ENCODE measurements at places on chromosomes 1 and 21.

GRCh38 chr1:54835131-54835898 lies 34.2 kb upstream of the TTC22 start:
- no peak for DNase-seq

- DNase-seq: no peak
Measured at GRCh38 chr21:46562472-46562871, 42.4 kb downstream of the S100B start.

DNA sequence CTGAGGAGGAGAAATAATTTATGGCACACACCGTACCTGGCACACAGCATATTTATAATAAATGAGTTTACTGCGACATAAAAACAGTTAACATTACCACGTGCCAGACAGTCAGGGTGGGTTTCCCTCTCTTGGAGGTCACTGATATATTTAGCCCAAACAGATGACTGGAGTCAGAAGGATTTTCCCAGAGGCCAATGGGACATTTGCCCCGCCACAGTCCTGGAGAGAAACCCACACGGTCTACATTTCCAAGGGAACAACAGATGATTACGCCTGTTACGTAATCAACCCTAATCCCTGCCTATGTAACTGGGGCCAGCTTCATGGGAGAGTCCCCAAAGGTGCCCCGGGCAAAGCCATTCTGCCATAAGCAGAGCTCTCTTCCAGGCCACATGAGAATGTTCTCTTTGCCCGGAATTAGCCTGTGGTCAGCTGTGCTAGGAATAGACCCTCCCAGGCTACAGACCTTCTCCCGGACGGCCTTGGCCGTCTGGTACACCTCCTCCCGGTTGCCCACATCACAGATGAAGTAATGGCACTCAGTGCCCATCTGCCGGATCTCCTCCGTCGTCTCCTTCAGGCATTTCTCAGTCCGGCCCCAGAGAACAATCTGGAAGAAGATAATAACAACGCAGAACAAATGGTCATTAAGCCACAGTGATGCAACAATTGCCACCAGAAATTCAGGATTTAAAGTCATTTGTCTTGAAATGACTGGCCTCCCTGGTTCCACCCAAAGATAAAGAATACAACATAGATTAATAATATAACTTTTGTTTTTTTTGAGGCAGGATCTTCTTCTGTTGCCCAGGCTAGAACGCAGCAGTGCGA lies 37.7 kb downstream of the DHRS3 start:
- DNase-seq: no peak

- no peak for DNase-seq
Measured at GRCh38 chr21:36719614-36720013, 20.7 kb downstream of the SIM2 start.

GRCh38 chr1:154265586-154265985 lies 6.8 kb upstream of the HAX1 start:
- no peak for DNase-seq

DNA sequence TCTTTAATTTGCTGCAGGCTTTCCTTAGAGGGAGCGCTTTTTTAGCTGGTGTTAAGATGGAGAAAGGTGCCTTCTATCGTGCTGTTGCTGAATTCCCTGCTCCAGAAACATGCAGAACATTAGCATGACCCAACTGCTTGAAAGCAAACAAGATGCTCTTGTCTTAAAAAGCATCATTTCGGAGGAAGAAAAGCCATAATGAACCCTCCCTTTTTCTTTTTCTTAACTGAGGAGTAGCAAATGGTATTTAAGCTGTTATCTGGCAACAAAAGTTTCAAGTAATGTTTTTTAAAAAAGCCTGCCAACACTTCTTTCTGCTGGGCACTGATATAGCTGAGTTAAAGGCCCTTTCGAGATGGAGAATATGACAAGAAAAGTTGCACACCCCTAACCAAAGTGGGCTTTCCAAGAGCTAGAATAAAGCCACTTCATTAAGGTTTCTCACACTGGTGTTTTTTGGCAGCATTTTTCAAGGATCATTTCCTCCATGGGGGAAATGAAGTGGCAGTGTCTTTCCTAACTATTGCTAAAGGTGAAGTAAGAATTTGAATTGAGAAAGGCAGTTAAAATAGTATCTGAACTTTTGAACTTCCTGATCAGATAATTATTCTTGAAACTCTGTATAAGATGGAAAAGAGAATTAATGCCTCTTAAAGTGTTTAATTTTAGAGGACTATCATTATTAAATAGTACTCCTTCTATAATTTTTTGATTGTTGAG lies 38.8 kb downstream of the ST6GALNAC5 start:
- DNase-seq: no peak

DNA sequence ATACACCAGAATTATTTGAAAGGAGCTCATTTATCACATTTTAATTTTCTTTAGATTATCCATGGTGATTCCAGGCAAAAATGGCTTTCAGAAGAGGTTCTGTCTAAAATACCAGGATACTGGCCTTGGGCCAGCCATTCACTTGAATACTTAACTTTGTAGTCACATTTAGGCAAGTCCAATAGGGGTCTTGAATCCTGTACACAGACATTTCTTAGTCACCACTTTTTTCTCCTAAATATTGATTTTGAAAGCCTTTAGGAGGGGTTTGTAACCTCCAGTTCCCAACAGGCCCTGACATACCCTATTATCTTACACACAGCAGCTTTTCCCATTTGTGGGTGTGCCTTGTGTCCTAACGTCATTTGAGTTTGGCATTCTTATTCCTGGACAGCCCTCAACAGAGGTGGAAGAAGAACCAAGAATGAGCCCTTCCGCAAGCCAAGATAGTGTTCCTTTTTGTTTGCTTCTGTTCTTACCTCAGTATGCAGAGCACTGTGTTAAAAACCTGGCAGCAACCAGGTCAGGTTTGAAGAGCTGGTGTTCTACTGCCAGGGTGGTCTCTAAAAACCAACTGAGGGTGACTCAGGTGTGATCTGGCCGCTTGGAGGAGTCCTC lies 19.5 kb downstream of the MAP3K7CL start:
- no peak for DNase-seq

- no peak for DNase-seq
Measured at GRCh38 chr1:227362039-227362438, 43.7 kb upstream of the CDC42BPA start.

- no peak for DNase-seq
Measured at GRCh38 chr1:154337253-154337894, 12.0 kb downstream of the ATP8B2 start.

DNA sequence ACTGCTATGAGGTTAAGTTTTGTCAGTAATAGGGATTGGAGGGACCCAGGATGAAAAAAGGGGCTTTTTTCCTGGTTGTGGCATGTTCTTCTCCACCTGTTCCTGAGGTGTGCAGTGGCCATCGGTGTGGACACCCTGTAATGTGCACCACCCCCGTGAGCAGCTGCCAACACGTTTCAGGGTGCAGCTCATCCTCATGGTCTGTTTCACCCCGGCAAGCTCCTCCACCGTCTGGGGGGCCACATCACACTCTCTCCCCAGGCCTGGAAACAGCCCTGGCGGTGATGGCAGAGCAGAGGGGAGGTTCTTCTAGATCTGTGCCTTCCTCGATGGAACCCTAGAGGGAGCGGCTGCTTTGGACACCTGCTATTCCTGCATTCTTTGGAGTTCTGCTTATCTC lies 435.4 kb downstream of the MATN1 start:
- no peak for DNase-seq

DNA sequence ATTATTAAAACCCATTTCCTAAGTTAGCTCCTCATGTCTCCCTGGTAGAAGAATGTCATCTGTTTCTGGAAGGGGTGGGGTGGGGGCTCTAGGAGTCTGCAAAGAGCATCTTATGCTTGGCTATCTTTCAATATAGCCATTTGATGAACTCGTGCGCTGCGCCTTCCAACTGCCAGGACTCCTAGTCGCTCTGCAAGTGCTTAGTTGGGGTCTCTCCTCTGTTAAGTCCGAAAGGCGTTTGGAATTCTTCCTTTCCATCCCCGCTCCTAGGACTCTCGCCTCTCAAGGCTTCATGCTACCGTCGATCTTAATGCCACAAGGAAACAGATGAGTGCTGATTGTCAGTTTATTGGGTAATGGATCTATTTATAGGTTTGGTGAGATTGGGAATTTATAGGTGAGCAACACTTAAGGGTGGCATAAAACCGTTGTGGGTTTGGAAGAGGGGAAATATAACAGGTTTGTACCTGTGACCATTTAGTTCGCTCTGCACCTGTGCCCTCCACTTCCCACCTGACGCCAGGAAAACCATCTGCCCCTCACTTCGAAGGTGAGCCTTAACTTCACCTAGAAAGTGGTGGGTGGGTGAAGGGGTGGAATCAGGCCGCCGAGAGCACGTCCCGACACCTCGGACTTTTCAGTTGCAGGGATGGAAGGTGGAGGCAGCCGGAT lies 1.1 kb downstream of the KCNH1 start:
- DNase-seq: no peak

GRCh38 chr1:205700865-205701401 lies 20.6 kb upstream of the SLC45A3 start:
- DNase-seq: peak; percentile 60

- no peak for DNase-seq
Measured at GRCh38 chr1:235583511-235584001, 66.0 kb downstream of the GNG4 start.

DNA sequence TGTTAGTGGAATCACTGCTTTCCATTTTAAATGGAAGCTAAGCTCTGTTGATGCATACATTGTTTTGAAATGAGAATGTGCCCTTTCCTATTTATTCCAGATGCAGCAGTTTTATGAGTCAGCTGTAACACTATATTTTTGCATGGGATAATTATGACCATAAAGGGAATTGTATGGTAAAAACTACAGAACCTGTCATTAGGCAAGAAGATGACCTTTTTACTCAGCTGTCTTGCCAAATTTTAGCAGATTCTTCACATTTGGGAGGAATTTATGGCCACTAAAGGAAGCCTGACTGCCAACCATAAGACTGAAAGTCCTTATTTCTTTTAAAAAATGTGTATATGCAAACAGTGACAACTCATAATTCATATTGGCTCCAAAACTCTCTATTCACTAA lies 356.3 kb upstream of the PRMT6 start:
- no peak for DNase-seq

DNA sequence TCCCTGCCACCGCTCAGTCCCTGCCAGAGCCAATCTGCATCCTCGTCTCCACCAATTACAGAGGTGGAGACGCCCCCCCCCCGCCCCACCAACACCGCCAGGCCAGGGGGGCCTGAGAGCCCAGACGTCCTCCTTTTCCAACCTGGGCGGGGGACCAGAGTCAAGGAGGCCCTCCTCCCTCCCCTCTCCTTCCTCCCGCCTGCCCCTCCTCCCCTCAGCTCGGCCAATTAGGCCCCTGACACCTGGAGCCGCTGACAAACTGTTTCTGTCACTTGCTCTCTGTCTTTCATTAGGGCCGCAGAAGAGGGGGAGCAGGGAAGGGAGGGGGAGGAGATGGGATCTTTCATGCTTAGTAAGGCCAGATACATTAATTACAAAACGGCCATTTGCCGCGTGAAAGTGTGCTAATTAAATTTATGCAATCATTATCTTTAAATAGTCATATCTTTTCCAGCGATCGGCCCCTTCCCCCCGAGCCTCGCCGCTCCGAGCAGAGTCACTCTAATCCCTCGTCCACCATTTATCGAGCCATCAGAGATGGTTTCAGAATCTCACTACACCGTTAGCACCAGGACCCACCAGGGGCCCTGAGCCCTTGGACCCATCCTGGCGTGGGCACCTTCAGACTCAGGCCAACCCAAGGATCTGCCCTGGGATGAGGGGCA lies 94.7 kb downstream of the PAX7 start:
- DNase-seq: no peak

- DNase-seq: no peak
Measured at GRCh38 chr1:210916548-210916947, 217.4 kb downstream of the KCNH1 start.

DNA sequence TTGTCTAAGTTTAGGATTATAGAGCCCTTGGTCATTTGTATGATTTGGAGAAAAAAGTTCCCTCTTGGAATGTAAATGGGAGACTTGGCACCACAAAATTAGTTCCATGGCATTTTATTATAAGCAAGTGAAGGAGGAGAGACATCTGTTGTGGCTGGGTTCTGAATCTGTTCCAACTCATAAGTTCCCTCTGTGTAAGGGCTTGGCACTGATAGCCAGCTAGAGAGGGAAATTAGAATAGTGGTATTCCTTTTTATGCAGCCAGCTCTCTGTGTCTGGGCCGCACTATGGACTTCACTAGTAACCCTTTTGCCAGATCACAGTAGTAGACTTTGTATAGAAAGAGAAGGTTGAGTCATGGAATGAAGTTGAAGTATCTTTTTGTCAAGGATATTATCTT lies 31.1 kb downstream of the GNAI3 start:
- DNase-seq: no peak

DNA sequence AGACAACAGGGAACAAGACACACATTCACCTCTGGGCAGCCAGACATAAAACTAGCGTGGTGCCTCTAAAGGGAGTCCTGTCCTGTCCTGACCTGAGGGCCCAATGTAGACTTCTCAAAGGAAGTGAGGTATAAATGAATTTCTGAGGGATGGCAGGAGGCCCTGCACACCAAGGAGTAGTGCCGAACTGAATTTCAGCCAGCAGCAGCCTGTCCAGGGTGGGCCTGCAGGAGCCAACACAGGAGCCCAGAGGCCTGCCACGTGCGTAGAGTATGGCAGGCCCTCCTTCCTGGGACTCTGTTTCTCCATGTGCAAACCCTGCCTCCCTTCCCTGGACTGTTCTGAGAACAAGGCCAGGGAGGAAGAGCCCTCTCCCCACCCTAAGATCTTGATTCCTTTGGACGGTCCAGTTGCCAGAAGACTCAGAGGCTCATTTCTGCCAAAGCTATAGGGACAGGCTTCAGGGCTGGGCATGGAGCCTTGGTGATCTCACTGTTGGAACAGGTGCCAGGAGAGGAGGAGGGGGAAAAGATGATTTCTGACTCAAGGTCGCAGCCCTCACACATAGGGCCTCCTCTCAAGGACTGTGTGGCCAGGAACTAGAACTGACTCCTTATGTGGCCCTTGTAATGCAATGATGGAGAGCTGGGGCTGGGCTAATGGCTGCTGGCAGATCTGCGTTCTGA lies 1.8 kb upstream of the FABP3 start:
- peak; percentile 81 for DNase-seq

DNA sequence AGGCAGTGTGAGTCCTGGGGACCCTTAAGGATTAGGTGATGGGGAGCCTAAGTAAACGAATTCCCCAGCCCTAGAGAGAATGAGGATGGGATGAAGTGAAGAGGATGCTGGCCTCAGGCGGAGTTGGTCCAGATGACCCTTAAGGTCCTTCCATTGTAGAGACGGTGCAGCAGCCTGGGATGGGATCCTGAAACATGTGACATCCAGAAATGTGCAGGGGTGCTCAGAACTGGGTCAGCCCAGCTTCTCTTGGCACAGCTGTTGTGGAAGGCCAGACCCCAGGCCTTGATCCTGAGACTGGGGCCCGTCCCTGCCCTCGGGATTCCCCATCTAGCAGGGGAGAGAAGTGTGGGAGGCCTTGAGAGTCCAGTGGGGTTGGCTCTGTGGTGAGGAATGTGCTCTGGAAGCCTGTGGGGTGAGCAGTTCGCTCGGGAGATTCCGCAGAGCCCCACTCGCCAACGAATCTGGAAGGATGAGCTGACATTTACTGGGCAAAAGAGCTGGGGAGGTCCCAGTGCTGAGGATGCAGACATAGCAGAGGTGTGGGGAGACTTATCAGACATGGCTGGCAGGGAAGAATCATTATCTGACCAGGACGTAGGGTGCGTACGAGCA lies 28.1 kb downstream of the A3GALT2 start:
- DNase-seq: no peak

- DNase-seq: no peak
Measured at GRCh38 chr1:41700986-41701535, 216.6 kb upstream of the EDN2 start.

Data from right forelimb (tissue), 1 donor.